ENCODE measurements at places on chromosomes 7 and 10.
A peak's percentile ranks its signal among the peaks of the same experiment; 100 is the strongest.

GRCh38 chr10:110175406-110175805 lies 32.0 kb upstream of the MXI1 start:
- no peak for DNase-seq

GRCh38 chr10:81439445-81439844 lies 435.5 kb upstream of the NRG3 start:
- DNase-seq: no peak

DNA sequence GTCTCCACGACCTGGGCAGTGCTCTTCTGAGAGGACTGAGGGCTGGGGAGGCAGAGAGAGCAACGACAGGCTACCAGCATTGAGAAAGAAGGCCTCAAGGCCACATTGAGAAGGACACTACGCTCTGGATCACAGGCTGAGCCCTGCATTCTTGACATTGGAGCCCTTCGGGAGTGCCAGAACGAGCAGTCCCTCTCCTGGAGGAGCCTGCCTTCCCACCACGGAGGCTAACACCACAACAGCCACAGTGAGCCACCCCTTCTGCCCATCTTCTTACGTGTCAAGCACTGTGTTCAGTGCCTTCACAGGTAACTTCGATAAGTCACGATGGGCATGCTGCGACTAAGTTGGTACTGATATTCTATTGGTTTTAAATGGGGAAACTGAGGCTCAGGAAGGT lies 267.8 kb downstream of the RPS24 start:
- no peak for DNase-seq

DNA sequence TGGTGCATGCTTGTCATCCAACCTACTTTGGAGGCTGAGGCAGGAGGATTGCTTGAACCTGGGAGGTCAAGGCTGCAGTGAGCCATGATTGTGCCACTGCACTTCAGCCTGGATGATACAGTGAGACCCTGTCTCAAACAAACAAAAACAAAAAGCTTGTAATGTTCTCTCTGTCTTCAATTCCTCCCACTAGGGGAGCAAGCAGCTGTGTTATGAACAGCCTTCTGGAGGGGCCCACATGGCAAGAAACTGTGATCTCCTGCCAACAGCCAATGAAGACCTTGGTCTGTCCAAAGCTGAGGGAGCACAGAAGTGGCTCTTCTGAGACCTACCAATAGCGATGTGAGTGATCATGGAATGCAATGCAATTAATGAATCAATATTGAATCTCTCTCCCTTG lies 229.2 kb downstream of the SEC23IP start:
- DNase-seq: no peak

- no peak for DNase-seq
Measured at GRCh38 chr10:50438049-50438936, 185.5 kb downstream of the SGMS1 start.

DNA sequence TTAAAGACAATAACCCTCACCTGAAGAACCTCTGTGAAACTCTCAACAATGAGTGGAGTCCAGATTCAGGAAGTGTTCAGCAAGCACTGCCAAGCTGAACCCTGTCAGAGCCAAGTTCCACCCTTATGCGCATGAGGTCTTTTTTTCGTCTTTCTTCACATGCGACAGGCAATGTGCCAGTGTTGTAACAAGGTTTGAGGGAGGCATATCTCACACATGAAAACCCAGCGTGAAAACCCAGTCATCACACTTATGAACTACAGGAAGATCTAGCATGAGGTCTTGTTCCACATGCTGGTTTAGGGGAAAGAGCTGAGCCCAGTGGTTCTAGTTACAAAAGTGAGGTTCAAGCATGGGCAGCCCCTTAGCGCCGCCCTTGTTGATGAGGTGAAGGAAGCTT lies 49.7 kb downstream of the RABGEF1 start:
- DNase-seq: peak; percentile 12

GRCh38 chr10:95784279-95784913 lies 28.4 kb downstream of the ENTPD1 start:
- no peak for DNase-seq

DNA sequence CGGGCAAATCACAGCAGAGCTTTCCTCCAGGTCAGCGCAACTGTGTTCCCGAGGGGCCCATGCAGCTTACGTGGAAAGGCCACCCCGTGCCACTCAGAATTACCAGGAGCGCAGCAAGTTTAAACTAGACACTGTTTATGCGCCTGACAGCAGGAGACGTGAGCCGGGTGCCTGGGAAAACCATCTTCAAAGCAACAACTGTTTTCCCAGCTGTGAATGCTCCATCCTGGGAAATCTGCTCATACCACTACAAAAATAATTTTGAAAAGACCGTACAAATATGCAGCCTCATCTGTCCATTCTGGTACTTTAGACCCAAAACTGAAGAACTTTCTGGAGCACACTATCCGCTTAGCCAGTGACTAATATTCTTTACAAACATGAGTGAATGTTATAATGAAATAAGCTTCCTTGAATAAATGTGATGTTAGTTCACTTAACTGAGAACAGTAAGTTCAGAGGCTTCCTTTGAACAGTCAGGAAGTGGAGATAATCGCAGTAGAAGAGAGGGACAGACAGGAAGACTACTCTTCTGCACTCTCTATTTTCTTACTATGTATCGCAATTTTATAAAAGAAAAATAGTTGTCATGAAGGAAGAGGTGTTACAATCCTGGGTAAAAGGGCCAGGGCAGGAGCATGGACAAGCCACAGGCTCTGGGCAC lies 16.7 kb downstream of the GPER1 start:
- no peak for DNase-seq

- no peak for DNase-seq
Measured at GRCh38 chr10:13296476-13296875, 3.4 kb downstream of the PHYH start.

- no peak for DNase-seq
Measured at GRCh38 chr10:79377557-79378382, 30.5 kb downstream of the PPIF start.
